KG1 (cell line): ENCODE measurements at places on chromosomes 7 and 10.

GRCh38 chr10:44396671-44397191 is 11.8 kb upstream of the CXCL12 start:
- DNase-seq, result no peak

DNA sequence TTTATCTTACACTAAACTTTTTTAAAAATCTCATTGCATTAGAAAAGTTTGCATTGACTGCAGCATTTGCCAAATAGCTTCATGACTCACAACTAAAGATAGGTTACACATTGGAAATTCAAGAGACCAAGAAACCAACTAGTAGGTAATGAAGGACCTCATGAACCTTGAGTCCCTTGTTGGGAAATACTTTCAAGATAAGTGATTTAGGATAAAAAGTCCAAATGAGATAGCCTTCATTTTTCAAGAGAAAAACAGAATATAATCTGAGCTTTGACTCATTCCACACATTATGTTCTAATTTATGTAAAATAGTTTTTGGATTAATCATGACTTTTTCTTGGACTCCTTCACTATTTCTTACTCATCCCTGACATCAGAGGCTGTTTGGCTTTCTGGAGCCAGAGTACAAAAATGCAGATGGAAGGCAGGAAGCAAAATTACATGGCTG is 13.1 kb upstream of the LIPF start:
- DNase-seq, result no peak

GRCh38 chr10:77718957-77719356 is 81.3 kb upstream of the KCNMA1 start:
- DNase-seq, result no peak

GRCh38 chr7:155992538-155992937 is 180.3 kb upstream of the SHH start:
- DNase-seq, result no peak

DNA sequence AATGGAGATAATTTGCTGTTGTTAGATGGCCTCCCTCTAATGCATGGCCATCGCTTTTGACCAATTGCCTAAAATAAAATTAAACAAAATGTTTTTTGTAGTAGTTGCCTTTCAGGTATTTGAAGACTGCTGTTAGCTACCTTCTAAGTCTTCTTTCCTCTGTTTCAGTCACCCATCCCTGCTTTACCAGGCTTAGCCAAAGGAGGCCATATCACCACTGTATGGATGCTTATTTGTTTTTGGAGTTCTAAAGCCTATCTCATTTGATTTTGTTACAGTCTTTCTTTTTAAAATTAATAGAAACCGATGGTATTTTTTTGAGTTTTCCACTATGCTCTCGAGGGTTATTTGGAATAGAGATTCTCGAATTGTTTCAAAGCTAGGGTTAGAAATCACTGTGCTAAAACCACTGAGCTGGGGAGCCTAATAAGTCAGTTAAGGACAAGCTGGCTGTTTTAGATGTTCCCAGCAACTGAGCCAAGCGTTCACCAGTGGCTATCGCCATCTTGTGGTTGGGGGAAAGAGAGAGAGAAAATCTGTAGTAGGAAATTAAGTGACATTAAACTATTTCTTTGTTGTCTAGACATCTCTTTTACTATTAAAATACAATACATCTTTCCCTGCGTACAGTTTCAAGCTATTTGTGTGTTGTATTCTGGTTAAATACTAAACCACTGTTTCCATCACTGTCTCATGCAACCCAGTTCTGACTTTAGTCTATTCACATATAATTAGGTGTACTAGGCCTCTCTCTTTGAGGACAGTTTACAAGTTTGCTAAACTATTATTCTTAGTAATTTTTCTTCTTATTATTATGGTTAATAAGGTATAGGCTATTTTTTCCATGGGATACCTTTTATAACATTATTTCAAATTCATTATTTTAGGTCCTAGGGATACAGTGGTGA is 52.2 kb downstream of the GPR158 start:
- no peak for DNase-seq

GRCh38 chr10:33800986-33801385 is 466.5 kb upstream of the NRP1 start:
- DNase-seq, result no peak

DNA sequence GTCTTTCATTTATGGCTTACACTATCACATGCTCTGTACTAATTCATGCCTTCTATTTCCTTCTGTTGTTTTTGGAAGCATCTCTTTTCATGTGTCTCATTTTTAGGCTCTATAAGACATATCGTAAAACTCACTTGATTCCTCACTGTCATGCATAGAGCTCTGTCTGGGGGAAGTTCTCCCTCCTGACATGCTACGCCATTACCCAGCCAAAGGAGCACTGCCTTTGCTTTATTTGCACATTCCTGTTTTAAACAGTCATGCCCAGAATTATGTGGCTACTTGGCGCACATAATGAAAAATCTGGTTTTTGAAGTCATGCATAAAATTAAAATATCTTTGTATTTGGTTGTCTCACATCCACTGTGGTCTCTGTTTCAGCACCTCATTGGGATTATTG is 17.6 kb upstream of the AKR1C3 start:
- no peak for DNase-seq

DNA sequence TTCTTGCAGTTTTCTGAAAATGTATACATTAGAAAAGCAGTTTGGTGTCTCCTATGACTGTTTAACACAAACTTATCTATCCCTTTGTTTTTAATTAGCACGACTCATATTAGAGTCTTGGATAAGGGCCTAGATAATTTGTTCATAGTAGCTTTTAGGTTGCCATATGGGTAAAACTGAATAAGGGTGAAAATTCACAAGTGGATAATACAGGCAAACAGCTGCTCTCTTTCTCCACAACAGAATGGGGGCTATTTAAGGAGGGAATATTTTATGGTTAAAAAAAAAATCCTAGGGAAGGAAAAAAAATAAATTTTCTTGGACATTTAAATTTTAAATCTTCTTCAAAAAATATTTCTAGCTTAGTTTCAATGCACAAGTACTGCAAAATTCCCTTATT is 1416.1 kb downstream of the GATA3 start:
- no peak for DNase-seq

GRCh38 chr10:23358357-23358756 is 13.8 kb upstream of the C10orf67 start:
- DNase-seq, result no peak

DNA sequence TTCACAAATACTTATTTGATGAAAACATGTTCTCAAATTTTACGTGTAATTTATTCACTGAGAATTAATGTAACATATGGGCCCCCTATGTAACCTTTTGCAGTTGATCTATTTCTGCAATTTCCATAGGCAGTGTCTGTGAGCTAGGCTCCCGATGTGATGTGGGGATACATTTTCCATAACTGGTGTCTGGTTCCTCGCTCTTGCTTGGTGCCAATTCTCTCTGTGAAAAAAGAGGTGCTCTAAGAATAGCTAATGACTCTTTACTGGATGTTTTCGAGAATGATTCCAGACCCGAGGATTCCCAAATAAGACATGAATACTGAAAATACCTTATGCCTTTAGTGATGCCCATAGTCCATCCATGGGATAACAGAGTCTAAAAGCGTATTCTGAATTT is 286.7 kb upstream of the FZD8 start:
- DNase-seq, result no peak

GRCh38 chr10:78481842-78482241 is 448.2 kb downstream of the RPS24 start:
- DNase-seq, result no peak

DNA sequence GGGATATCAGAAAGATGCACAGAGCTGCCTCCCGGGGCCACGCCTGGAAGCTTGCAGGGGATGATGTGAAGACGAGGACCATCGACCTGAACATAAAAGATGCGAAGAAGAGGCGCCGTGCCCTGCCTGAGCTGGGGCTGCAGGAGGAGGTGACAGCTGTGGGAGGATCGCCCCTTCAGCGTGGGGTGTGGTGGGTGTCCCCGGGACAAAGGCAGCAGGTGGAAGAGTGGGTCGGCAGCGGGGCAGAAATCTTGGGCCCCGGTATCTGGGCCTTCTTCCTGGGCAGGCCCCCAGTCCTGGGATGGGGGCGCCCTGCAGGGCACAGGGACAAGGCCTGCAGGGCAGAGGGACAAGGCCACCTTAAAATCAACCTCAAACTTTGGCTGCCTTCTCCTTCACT is 134.9 kb downstream of the OR13A1 start:
- DNase-seq, result no peak

- no peak for DNase-seq
Measured at GRCh38 chr10:17161775-17162174, 32.2 kb upstream of the CUBN start.

DNA sequence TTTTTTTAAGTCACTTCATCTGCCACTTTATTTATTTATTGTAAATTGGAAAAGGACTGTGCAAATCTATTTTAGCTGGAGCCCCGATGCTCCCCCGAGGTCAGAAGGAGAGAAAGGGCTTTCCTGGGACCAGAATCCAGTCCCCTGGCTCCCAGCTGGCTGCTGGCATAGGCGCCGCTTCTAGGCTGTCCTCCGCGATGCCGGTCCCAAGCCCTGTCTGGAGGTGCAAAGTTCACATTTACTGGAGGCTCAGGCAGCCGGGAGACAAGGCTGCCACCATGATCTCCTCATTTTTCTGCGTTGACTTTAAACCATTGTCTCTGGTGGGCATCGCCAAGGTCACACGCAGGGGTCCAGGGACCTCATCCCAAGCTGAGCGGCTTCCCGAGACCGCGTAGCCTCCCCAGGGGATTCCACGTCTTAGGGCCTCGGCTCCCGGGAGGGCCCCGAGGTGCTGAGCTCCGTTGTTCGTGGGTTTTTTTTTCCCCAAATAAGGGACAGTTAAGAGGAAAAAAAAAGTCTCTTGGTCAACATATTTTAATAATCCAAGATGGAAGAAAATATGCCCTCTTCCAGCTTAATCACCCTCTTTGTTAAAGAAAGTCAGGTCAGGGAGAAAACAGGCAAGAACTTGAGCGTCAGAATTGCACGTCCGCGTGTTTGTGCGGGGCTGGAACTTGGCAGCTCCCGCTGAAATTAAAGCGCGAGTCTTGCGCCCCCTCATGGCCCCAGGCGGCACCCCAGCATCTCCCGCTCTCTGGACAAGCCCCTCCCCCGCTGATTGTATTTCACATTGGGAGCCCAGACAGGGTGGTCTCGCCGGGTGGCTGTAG is 11.9 kb downstream of the RGR start:
- DNase-seq, result no peak

- no peak for DNase-seq
Measured at GRCh38 chr7:70484255-70484654, 647.7 kb upstream of the GALNT17 start.

DNA sequence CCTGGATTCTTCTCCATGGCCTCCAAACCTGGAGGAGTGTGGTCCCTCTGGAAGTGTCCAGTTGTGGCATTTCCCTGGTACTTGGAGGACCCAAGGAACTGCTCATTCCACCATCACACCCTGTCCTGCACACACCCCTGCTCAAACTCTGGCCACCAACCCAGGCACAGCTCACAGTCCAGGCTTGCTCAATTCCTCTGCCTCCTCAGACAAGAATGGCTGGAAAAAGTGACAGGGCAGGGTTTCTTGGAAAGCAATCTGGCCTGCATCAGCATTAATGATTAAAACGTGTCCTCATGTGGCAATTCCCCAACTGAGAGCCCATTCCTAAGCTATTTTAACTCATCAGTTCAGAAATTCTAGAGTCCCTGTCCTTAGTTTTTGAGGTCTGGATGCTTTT is 17.2 kb upstream of the TPST1 start:
- DNase-seq, result no peak

DNA sequence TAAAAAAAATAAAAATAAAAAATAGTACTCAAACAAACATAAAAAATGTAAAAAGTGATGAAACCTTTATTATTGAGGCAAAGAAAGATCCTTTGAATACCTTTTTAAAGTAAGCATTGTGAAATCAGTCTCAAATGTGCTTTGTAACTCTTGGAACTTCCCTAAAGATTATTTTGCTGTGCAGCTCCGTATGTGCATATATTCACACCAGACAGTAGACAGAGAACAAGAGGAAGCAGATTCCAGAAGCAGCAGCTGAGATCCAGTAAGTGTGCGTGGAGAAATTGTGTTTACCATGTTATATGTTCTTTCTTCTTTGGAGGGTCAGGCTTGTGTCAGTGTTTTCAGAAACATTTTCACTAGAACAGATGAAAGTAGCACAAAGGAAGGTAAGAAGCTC is 324.9 kb downstream of the AGMO start:
- DNase-seq, result no peak

DNA sequence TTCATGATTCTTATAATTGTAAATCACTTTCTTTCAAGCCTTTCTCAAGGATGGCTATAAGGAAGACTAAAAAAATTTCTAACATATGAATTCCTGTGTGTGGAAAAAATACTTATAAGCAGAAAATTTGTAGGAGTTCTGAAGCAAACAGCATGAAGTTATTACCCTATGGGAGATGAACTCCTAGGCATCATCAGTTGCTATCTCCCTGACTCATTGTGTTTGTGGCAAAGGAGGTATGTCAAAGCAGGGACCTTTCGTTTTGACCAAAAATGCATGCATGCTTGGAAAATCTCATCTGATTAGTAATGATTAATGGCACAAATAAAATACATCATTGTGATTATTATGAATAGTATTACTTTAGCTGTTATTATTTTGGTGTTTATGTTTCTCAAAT is 59.4 kb downstream of the CALCR start:
- no peak for DNase-seq

- no peak for DNase-seq
Measured at GRCh38 chr10:61350068-61350467, 103.1 kb downstream of the TMEM26 start.

DNA sequence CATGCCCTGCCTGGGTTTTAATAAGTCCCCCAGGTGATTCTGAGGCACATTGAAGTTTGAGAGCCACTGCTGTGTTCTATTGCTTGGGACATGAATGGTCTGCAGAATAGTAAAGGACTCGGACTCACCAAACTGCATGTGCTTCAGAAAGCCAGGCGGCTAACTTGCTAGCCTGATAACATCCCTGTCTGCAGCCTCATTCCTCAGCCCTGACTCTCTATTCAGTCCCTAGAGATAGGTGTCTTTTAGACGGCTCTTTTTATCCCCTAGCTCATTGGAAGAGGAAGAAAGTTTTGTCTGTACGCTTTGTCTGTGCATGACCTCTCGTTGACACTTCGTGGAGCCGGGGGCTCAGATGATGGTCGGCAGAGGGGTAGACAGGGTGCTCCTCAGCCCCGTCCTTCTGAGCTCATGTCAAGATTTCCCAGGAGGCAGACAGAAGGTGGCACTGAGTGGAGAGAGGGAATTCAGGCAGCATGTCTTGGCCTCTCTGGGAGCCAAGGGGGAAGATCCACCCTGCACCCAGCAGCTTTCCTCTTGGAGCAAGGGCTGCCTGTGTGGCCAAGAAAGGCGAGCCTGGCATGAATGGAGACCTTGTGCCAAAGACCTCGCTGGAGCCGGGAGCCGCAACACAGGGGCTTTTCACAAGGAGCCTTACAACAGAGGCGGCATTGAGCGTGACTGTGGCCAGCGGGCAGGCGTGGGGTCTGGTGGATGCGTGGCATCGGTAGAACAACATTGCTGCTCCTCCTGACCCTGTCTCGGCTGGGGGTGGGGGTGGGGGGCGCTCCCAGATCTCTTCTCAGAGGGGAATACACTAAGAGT is 51.1 kb upstream of the PODXL start:
- no peak for DNase-seq

DNA sequence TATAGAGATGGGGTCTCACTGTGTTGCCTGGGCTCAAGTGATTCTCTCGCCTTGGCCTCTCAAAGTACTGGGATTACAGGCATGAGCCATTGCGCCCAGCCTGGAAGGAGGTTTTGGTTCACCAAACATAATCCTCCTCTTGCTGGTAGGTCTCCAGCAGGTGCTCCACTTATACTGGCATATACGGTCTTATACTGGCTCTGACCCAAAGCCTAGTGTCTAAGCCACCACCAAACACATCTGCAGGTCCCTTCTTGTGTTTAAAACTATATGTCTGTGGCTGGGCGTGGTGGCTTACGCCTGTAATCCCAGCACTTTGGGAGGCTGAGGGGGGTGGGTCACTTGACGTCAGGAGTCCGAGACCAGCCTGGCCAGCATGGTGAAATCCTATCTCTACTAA is 5.4 kb downstream of the MBLAC1 start:
- no peak for DNase-seq

GRCh38 chr7:157508477-157508881 is 171.7 kb downstream of the DNAJB6 start:
- no peak for DNase-seq
